G401 (cell line): ENCODE measurements at places on chromosomes 16 and 17. TPM values are rescaled to one million over a fixed set of nuclear protein-coding genes. Genes with fewer than 3 reads are reported as not detected.

GRCh38 chr17:63760771-63761539 lies 12.4 kb downstream of the CCDC47 start:
- DNase-seq: no peak

- DNase-seq: no peak
Measured at GRCh38 chr17:58054641-58055040, 28.6 kb upstream of the DYNLL2 start.

- no peak for DNase-seq
Measured at GRCh38 chr16:35543486-35543885, 2084.1 kb downstream of the TP53TG3F start.

C16orf90 gene
- total RNA-seq: not detected in 2 replicates
